HuH-7 (cell line): ENCODE measurements at places on chromosomes 1 and 21.

DNA sequence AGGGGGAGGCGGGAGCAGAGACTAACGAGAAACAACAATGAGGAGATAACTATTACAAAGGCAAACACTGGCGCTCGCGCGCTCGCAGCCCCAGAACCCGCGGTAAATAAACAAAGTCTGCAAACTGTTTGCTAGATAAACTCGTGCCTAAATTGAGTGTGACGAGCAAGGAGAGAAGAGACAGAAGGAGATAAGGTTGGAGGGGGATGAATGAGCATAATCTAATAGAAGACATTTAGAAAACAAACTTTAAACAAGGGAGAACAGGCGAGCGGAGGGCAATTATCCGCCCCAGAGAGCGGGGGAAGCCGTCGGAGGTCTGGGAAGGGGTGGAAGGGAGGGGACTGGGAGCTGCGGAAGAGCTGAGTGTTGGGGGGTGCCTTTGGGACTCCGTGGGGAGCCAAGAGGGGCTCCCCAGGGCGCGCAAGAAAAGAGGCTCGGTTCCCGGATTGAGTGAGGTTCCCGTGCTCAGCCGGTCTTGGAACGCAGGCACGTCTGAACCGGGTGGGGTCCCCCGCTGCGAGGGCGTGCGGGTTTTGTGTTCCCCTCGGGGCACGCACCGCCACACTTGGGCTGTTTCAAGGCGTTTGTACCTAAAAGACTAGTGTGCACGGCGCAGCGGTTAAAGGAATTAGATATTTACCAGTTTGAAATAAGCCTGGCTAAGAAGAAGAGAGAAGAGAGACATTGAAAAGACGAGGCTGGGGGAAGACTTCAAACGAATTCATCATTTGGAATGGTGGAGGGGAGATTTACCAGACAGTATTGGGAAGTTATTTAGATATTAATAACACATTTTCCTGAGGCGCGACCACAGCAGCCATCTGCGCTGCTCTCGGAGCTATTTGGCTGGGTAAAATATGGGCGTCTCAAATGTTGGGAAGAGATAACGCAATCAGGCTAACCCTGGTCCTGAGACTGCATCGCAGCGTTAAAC lies 10.6 kb downstream of the PAX7 start:
- DNase-seq: no peak

GRCh38 chr1:162916407-162916806 lies 55.4 kb upstream of the CCDC190 start:
- no peak for DNase-seq

DNA sequence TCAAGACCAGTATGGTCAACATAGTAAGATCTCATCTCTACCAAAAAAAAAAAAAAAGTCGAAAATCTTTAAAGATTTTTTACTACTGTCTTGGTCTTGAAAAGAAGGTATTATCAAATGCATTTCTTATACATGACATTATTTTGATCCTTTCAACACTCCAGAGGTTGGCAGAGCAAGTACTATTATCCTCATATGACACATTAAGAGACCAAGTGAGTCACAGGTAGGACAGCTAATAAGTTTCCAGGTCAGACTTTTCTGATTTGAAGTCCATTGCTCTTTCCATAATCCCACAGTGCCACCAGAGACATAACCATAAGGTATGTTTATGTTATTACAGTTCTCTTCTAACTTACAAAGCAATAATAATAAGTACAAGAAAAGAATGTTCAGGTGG lies 15.2 kb downstream of the DBT start:
- DNase-seq: no peak

DNA sequence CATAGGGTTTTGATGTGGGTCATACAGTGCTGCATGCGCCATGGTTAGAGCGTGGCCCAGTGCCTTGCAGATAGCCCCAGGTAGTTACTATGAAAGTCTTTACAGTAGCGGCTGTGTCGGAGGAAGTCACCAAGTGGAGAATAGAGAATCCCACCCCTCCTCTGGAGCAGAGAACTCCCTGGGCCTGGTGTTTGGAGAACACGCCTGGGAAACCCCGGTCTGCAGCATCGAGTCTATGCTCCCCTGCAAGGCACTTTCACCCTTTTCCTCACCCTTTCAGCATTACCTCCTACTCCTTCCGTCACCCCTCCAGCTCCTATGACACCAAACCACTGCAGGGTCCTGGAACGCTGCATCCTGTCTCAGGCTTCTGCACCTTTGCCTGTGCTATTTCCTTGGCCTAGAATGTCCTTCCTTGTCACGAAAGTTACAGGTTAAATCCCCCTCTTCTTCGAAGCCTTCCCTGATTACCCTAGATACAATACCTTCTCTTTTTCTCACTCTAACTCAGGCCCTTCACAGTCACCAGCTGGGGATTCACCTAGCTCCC lies 2.7 kb upstream of the SLC1A7 start:
- DNase-seq: no peak

GRCh38 chr1:172653015-172653709 lies 5.7 kb upstream of the FASLG start:
- DNase-seq: no peak

DNA sequence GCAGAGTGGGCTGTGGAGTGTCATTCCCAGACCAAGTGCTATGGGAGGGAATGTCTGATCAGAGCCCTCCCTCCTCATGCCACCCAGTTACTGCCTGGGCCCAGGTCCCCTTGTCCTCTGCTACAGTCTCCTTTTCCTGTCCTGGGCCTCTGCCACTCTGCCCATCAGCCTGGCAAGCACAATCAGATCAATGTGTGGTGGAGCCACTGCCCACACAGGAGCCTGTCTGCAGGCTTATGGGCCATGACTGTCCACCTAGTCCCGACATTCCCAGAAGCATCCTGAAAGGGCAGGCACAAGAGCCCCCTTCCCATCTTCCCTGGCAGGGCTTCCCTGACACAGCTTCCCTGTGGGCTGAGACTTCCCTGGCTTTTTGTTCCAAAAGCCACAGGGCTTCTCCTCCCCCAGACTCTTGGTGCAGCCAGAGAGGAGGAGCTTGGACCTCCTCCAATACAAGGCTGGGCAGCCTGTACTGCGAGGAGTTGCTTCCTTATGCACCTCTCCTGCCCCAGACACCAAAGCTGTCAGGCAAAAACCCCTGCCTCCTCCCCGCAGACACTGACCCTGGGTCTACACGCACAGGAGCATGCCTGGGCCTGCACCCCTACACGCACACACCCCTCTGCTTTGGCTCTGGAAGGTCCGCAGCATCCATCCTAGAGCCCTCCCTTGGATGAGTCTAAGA lies 29.2 kb upstream of the CNTN2 start:
- no peak for DNase-seq

GRCh38 chr1:157007306-157007705 lies 38.2 kb downstream of the ARHGEF11 start:
- no peak for DNase-seq

DNA sequence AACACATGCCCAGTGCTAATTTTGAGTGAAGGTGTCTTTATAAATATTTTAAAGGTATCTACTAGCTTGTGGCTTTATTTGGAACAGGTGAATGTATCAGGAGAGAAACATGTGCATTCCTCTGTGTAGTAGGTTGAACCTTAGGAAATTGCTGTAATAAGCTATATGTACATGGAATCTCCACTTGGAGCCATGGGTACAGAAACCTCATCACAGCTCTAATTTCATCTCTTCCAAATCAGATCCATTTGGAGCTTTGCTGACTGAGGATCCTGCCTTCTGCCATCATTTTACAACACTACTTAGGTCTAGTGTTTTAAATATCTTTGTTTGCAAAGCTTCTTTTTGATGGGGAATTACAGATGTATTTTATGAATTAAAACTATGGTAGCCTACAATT lies 2.1 kb downstream of the KCNK2 start:
- no peak for DNase-seq

GRCh38 chr1:26772687-26773086 lies 15.1 kb upstream of the PIGV start:
- no peak for DNase-seq

DNA sequence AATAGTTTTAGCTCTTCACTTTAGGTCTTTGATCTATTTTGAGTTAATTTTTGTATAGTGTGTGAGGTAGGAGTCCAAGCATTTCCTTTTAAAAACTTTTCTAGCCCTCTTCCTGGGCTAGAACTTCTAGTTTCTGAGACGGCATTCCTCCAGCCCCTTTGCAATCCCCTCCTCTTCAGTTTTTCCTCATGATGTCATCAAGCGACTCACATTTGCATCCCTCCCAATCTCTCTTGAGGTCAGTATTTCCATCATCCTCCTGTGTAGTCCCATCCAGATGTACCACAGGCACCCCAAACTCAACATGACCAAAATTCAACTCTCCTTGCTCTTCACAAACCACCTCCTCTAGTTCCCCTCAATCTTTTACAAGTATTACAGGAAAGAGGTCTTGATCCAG lies 10.7 kb downstream of the HMGN2 start:
- DNase-seq: no peak

GRCh38 chr21:41254090-41254700 lies 62.4 kb upstream of the FAM3B start:
- no peak for DNase-seq

DNA sequence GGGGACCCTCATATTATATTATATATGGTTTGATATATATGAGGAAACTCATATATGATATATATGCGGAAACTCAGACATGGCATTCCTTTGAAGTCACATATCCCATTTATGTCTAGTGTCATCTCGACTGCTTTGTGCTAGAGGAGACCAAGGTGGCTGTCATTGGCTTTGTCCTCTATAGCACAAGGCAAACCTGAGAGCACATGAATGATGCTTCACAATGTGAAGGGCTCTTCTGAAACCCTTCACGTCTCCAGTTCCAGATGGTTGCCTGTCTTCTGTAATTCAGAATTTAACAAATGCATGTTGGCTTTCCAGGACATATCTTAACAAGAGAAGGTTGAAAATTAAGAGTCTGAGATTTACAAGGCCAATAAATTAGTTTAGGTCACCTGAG lies 303.6 kb downstream of the BARHL2 start:
- no peak for DNase-seq

DNA sequence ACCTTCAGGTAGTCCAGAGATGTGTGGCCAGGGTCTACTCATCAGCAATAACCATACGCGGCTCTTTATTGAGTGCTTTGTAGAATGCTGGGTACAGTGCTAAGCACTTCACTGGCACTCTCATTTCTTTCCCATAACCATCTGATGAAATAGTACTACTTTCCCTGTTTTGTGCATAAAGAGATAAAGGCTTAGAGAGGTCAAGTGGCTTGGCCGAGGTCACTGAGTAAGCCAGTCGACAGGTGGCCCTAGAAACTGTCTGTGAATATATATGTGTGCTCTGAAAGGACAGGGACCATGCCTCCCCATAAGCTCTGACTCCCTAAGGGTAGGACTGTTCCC lies 52.8 kb downstream of the NENF start:
- DNase-seq: no peak

DNA sequence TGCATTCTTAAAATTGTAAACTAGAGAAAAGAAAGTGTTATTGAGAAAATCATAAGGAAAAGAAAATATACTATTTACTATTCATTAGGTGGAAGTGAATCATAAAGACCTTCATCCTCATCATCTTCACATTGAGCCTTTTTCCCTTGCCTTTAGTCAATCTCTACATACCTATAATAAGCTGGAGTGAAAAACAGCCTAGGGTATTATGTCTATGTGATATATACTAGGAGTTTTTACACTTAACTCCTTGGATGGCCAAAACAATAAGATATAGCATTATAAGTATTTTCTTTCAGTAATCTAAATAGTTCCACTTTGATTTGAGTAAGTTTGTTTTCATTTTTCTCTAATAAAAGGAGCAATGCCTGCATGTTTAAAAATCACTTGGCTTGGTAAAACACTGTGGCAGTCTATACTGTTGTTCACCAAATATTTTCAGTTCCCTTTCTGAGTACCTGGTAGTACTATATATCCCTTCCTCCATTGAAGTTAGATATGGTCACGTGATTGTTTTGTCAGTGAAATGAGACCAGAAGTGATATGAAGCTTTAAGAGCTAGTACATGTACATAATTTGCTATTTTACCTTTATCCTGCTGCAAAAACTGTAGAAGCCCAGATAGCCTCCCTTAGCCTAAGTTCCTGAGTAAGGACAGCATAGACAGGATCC lies 78.3 kb downstream of the CLEC20A start:
- no peak for DNase-seq

GRCh38 chr1:200524092-200524491 lies 96.5 kb downstream of the KIF14 start:
- DNase-seq: no peak

GRCh38 chr1:233730380-233730779 lies 116.5 kb downstream of the KCNK1 start:
- DNase-seq: no peak

GRCh38 chr1:180299479-180300221 lies 69.6 kb downstream of the LHX4 start:
- no peak for DNase-seq

DNA sequence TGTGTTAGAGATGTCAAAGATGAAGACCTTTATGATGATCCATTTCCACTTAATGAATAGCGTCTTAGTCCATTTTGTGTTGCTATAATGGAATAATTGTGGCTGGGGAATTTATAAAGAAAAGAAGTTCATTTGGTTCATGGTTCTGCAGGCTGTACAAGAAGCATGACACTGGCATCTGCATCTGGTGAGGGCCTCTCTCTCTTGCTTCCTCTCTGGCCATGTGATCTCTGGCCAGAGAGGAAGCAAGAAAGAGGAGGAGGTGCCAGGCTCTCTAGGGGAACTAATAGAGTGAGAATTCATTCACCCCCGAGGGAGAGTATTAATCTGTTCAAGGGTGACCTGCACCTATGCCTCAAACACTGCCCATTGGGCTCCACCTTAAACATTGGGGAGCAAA lies 242.8 kb downstream of the DISC1 start:
- no peak for DNase-seq

DNA sequence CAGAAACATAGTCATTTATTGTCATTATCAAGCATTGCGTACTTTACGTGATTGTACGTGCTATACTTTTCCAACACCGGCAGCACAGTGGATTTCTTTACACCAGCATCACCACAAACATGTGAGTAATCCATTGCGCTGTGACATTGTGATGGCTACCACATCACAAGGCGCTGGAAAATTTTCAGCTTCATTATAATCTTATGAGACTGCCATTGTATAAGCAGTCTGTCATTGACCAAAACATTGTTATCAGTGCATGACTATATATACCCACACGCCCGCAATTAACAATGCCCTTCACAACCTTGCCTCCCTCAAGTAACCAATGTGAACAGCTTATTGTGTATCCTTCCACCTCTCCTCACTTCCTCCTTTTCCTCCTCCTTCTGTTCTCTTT lies 137.6 kb downstream of the ZZZ3 start:
- DNase-seq: no peak

DNA sequence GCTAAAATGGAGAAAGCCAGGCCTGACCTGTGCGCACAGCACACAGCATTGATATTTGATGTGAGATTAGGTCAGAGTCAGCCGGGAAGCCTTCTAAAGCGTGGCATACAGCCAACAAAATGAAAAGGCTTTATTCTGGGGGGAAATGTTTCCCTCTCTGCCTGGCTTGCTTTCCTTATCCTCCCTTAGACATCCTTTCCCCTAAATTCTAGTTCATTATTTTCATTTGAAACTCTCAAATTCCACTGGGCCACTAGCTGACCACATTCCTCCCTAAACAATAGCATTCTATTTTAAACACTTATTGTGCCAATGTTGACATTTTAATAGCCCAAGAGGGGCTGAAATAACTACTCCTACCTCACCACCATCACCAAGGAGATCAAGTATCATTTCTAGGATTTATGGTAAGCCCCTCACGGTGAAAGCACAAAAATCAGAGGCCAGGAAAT lies 49.4 kb downstream of the LEPR start:
- DNase-seq: no peak

GRCh38 chr1:54284781-54285529 lies 85.0 kb downstream of the MRPL37 start:
- no peak for DNase-seq

- DNase-seq: no peak
Measured at GRCh38 chr1:190067592-190067991, 410.1 kb downstream of the BRINP3 start.

- DNase-seq: no peak
Measured at GRCh38 chr1:230618537-230618936, 23.7 kb upstream of the COG2 start.
